ENCODE measurements at places on chromosomes 5 and 9. TPM values are rescaled to one million over a fixed set of nuclear protein-coding genes. Genes with fewer than 3 reads are reported as not detected.

DNA sequence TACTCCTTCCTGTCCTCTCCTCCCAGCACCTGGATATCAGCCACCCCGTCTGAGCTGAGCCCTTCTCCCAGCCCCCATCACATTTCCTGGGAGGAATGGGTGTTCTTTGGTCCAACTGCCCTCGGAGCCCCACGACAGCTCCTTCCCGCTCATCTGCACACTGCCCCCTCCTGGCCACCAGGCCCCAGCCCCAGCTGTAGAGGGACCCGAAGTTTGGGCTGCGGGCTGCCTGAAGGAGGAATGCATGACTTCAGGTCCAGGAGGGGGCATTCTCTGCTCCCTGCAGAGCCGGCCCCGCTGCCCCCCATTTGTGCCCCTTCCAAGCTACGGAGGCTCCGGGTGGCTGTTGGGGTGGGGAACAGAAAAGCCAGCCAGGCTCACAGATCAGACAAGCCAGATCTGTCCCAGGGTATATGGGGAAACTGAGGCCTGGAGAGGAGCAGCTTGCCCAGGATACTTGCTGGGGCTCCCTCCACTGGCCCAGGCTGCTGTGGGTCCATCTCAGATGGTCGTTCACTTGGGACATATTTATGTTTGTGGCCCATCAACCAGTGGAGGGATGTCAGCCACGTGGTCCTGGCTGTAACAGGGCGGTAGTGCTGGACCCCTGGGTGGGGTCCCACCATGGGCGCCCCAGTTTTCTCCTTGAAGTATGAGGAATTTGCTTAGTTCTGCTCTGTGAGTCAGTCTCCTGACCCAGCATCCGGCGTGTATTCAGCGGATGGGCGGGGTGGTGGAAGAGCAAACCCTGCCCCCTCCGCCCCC lies 33.1 kb downstream of the DAB2IP start:
- no peak for DNase-seq

GRCh38 chr5:158979290-158979689 lies 120.4 kb downstream of the EBF1 start:
- DNase-seq: no peak

DNA sequence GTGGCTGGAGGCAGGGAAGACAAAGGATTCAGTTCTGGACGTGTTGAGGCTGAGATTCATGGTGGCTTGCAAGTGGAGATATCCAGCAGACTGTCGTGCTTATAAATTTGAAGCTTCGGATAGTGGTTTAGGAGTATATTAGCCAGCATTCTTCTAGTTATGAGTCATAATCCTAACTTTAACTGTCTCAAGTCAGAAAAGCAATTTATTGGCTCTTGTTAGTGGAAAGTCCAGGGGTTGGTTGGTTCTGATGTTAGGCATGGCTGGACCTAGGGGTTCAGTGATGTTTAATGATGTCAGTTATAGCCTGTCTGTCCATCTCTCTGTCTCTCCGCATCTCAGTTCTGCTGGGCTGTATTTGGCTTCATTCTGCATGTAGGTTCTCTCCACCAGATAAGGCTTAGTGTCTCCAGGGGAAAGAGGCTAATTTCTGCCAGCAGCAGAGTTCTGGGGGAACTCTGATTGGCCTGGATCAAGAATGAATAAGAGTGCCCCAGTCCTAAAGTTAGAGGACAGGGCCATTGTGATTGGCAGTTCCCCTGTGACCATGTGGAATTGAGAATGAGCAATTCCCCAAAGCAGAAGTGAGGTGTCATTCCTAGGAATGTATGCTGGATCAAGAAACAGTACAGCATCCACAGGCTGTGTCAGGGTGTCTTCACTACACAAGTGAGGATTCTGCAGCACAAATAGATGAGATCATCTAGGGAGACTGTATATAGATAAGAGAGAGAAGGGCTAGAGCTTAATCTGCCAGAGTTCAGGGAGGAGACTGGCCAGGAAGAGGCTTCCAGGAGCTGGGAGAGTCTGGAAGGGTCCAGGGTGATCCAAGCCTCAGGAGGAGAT lies 72.9 kb upstream of the SHB start:
- peak; percentile 56 for DNase-seq

- DNase-seq: no peak
Measured at GRCh38 chr5:164392531-164392930, 887.1 kb downstream of the MAT2B start.

DNA sequence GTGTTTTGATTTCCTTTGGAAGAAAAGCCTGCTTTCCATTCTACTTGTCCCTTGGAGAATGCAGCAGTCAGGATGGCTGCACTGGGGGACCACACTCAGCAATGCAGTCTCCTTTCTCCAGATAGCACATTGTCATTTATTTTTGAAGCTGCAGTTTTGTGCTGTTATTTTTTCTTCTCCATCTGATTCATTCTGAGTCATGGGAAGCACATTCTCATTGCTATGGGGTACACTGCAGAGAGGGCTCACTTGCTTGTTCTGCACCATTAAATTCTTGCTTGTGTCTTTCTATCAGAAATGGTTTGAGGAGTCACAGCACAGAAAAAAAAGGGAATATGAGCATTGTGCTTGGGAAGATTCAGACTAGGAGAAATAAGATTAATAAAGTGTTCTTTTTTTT lies 39.7 kb upstream of the POC5 start:
- peak; percentile 45 for DNase-seq

DNA sequence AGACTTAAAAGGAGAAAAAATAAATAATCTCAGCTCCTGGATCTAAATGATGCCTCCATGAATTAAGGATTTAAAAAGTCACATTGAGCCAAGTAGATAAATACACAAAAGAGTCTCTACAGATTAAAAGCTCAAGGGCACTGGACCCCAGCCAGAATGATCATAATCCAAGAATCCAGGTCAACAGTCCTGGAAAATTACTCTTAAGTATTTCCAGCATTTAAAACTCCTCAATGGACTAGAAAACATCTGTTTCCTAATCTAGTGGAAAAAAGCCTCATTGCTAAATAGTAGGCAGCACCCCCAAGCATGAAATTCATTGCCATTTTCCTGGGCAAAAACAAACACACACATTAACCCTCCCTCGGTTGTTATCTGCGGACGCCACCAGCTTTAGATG lies 96.8 kb downstream of the FRMD3 start:
- DNase-seq: no peak

- no peak for DNase-seq
Measured at GRCh38 chr5:2214910-2215590, 332.3 kb upstream of the IRX4 start.

GRCh38 chr5:91049112-91049511 lies 334.0 kb downstream of the ARRDC3 start:
- no peak for DNase-seq

DNA sequence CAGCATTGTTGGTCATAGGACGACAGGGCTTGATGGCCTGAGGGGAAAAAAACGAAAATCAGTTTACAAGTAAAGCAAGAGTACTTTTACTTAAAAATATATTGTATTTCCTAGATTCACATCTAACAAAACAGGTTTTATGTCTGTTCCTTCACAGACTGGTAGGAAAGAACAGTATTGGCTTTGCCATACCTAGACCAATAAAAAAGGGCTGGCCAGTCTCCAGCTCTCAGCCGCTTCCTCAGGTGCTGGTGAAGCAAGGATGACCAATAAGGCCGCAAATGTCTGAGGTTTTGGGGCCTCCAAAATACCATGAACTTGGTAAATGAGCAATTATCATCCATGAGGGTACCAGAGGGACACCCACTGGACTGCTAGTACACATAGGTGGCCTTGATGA lies 36.6 kb downstream of the DROSHA start:
- no peak for DNase-seq

- DNase-seq: no peak
Measured at GRCh38 chr9:5593904-5594303, 35.0 kb upstream of the RIC1 start.

- DNase-seq: no peak
Measured at GRCh38 chr5:2895876-2896275, 144.4 kb upstream of the IRX2 start.

- DNase-seq: peak; percentile 30
Measured at GRCh38 chr9:8855046-8855445, 1055.5 kb upstream of the DMAC1 start.

GRCh38 chr5:39618391-39618790 lies 193.6 kb upstream of the DAB2 start:
- no peak for DNase-seq

DNA sequence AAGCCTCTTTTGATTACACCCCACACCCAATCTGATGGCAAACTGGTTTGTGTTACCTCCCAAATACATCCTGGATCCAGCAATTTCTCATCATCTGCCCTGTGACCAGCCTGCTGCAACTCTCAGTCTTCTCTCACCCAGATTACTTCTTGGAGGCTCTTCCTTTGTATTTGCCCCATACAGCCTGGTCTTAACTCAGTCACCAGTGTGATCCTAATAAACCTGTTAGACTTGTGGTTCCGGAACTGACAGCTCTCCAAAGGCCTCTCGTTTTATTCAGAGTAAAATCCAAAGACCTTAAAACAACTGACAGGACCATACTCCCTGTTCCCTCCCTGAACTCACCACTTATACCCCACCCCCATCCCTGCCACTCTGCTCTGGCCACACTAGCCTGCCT lies 228.2 kb upstream of the PAPPA start:
- no peak for DNase-seq

- no peak for DNase-seq
Measured at GRCh38 chr5:180603076-180603594, 11.8 kb upstream of the SCGB3A1 start.

DNA sequence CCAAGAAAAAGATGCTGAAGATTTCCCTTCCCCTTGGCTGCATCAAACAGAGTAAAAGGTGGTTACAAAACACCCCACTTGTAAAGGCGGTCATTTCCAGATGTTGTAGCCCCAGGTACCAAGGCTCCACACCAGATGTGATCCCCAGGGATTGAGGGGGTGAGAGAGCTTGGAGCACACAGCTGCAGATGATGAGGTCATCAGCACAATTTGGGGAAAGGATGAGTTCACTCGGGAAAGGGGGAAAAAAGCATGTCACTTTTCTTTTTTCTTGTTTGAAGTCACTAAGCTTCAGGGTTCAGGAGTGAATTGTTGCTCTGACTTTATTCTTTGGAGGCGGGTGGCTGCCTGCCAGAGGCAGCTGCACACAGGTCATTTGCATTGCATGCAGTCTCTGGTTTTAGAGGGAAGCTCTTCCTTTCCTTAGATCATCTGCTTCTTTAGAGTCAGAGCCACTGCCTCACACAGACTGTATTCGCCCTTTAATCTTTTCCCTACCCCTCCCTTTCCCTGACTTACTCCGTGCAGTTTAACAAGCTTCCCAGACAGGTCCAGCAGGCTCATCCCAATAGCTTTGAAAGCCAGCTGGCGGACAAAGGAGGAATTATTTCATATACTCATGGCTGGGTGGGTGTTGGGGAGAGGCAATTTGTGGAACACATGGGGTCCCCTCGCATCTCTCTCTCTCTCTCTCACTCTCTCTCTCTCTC lies 409.3 kb upstream of the SLC24A2 start:
- peak; percentile 52 for DNase-seq

GRCh38 chr9:83334320-83334719 lies 203.9 kb downstream of the FRMD3 start:
- DNase-seq: peak; percentile 63

DNA sequence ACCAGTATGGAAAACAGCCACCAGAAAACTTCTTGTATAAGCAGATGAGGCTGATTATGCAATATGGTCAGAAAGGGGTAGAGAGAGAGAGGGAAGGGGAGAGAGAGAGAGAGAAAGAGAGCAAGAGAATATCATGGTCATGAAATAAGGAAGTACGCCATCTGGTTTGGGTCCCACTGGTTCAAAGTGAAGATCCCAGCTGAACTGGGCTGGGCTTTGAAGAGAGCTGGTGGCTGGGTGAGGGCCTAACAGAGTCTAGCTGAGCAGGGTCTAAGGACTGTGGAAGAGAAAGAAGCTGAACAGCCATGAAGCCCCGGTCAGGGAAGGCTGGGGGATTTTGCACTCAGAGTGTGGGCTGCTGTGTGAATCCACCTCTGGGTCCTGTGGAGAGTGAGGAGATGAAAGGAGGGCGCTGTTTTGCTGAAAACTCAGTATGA lies 14.6 kb downstream of the TRIM14 start:
- no peak for DNase-seq

DNA sequence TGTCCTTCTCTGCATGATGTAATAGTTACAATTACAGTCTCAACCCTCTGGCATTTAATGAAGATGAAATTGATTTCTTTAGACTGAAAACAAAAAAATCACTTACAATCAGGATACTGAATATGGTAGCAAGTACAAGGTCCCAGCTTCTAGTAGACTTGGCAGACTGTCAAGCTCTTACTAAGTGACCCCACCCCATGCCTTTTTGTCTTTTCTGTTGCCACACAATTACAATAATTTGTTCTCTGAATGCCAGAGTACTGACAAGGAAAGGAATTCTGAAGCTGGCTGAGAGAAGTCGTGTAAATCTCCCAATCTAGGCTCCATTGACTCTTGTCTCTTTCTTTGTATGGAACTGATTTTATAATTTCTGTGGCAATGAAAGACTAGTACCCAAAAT lies 154.2 kb downstream of the TMC1 start:
- peak; percentile 89 for DNase-seq

GRCh38 chr9:30932226-30932625 lies 1452.2 kb upstream of the ACO1 start:
- DNase-seq: peak; percentile 62

DNA sequence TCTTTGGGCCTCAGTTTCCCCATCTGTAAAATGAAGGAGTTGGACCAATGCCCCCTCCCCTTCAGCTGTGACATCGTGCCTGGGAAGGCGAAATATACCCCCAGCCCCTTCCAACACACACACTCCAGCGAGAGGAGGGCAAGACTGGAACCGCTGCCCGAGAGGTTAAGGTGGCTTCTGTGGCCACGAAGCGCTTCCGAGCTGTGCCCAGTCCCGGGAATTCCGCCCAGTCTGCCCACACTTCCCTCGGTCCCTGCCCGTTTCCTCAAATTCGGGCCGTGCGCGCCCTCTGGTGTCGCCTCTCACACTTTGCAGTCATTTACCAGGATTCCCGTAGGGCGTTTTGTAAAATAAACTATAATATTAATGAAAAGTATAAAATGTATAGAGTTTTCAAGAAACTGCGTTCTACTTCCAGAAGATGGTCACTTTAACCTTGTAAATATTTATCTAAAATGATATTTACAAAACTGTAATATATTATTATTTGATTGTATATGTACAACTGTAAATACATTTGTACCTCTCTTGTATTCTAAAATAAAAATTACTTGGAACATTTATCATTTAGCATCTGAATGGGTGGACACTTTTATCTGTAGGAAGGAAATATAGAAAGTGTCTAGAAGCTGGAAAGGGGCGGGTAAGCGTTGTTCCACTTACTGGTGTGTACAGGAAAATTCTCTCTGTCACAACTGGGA lies 11.0 kb upstream of the EXOSC2 start:
- DNase-seq: peak; percentile 57

DNA sequence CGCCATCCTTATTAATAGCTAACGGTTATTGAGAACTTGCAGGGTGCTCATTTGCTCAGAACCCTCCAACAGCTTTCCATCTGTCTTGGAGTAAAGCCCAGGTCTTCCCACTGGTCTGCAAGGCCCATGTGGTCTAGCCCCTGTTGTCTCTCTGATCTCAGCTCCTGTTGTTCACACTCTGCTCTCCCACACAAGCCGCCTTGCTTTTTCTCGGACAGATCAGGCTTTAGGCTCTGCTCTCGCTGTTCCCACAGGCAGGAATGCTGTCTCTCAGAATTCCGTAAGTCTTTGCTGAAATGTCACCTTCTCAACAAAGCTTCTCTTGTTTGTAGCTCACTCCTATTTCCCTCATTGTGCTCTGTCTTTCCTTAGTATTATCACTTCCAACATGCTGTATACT lies 34.3 kb downstream of the GPR107 start:
- no peak for DNase-seq

The ESM1 gene
- not detected for total RNA-seq

The PRUNE2 gene
- under 0.01 TPM for total RNA-seq

The CARD9 gene
- 0.53 TPM for total RNA-seq

The ALDH1A1 gene
- total RNA-seq: 5.0 TPM

The PCSK5 gene
- 4.2 TPM for total RNA-seq

The PRR16 gene
- total RNA-seq: 0.53 TPM

The FAM169A gene
- 21.5 TPM for total RNA-seq

The CATSPER3 gene
- under 0.01 TPM for total RNA-seq
